ENCODE measurements at places on chromosomes 16 and 17. TPM values are rescaled to one million over a fixed set of nuclear protein-coding genes. Genes with fewer than 3 reads are reported as not detected.

DNA sequence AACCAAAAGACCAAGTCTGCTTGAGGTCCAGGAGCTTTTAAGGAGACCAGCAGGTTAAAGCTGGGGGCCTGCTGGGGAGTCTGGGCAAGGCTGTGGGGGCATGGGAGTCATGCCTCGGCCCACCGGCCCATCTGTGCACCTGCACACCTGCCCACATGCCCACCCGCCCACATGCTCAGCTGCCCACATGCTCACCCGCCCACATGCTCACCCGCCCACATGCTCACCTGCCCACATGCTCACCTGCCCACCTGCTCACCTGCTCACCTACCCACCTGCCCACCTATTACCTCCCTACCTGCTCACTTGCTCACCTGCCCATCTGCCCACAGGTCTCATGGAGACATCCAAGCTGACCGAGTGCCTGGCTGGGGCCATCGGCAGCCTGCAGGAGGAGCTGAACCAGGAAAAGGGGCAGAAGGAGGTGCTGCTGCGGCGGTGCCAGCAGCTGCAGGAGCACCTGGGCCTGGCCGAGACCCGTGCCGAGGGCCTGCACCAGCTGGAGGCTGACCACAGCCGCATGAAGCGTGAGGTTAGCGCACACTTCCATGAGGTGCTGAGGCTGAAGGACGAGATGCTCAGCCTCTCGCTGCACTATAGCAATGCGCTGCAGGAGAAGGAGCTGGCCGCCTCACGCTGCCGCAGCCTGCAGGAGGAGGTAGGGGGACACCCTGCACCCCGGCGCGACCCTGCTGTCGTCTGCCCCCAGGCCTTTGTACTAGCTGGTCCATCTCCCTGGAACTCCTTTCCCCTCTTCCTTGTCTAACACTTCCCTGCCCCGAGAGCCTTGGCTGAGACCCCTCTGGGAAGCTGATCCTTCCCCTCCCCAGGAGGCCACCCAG, 14.0 kb downstream of the CARD14 start:
- no peak overlapping the region for H3K27ac ChIP-seq
- H3K4me3 ChIP-seq, result no peak overlapping the region
- no peaks in the 10 kb centered on the region for H3K36me3 ChIP-seq
- H3K27me3 ChIP-seq, result no peaks in the 10 kb centered on the region
- no peak for DNase-seq
- H3K4me1 ChIP-seq, result no peaks in the 10 kb centered on the region

DNA sequence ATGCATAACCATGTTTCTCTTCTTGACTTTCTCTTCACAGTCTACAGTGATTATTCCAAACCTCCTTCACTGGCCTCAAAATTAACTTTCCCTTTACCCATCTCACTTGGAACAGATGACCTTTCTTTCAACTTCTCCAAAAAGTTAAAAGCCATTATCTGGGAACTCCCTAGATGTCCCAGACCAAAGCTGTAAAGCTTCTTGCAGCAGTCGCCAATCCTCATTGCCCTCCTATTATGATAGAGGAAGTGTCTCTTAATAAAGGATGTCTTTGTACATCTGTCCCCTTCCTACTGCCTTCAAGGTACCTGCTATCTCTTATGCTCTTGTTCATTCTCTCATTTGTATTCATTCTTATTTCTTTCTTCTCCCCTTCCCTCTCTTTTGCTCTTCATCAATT, 127.5 kb downstream of the MRTFB start:
- no peak overlapping the region for H3K4me3 ChIP-seq
- H3K27ac ChIP-seq, result no peak overlapping the region
- peaks cover 11% of the 10 kb centered on the region for H3K4me1 ChIP-seq
- no peak for DNase-seq

DNA sequence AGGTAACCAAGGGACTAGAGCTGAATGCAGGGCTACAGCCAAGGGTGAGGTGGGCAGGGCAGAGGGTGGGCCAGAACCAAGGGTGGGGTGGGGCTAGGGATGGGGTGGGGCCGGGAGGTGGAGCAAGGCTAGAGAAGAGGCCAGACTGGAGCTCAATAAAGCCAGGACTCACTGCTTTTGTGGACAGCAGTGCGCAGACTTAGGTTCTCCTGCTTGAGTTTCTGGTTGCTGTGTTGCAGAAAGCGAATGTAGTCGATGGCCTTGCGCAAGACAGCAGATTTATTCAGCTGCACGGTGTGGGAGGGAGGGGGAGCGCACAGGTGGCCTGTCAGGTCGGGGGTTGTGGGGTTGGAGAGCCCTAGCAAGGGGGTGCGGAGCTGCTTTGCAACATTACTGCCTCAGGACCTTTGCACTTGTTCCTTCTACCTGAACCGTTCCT, 18.7 kb downstream of the SREBF1 start:
- no peak overlapping the region for H3K27ac ChIP-seq
- DNase-seq, result no peak
- H3K4me3 ChIP-seq, result no peak overlapping the region
- H3K27me3 ChIP-seq, result no peaks in the 10 kb centered on the region
- H3K36me3 ChIP-seq, result peaks cover 56% of the 10 kb centered on the region

DNA sequence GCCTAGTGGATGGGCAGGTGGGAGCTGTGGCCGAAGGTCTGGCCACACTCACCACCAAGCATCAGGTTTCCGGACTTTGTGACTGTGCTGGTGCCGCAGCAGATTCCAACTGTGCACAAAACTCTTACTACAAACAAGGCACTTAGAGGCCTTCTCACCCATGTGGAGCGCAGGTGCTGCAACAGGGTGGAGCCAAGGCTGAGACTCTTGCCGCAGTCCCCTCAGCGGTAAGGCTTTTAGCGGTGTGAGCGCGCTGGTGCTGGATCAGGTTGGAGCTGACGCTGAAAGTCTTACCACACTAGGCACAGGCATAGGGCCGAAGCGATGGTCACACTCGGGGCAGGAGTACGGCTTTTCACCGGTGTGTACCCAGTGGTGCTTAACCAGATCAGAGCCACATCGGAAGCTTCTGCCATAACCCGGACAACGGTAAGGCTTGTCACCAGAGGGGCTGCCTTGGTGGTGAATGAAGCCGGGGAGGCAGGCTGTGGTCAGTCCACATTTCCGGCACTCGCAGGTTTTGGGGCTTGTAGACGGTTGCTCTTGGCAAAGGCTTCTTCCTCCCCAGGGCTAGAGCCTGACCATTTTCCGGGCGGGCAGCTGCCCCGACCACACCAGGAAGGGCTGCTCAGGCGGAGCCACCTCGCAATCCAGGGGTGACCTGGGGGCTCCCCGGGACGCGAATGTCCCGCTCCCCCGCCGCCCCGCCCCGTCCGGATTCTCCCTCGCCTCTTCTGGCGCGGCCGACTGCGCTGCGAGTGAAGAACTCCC, 1.0 kb upstream of the ARMC5 start:
- peaks cover 32% of the 10 kb centered on the region for H3K4me1 ChIP-seq
- peaks cover 4% of the 10 kb centered on the region for H3K36me3 ChIP-seq
- no peak for DNase-seq
- H3K27ac ChIP-seq, result peak overlapping the region; percentile 99
- no peaks in the 10 kb centered on the region for H3K27me3 ChIP-seq

- peak overlapping the region; percentile 30 for H3K27ac ChIP-seq
- H3K36me3 ChIP-seq, result peaks cover 3% of the 10 kb centered on the region
- H3K27me3 ChIP-seq, result no peaks in the 10 kb centered on the region
- H3K4me1 ChIP-seq, result peaks cover 8% of the 10 kb centered on the region
- H3K4me3 ChIP-seq, result no peak overlapping the region
Measured at GRCh38 chr17:2239882-2240430, 63.6 kb downstream of the SMG6 start.

GRCh38 chr17:59712862-59713261, 5.4 kb downstream of the VMP1 start:
- H3K27me3 ChIP-seq, result no peaks in the 10 kb centered on the region
- H3K36me3 ChIP-seq, result no peaks in the 10 kb centered on the region
- no peak for DNase-seq
- no peak overlapping the region for H3K27ac ChIP-seq
- H3K4me3 ChIP-seq, result no peak overlapping the region

DNA sequence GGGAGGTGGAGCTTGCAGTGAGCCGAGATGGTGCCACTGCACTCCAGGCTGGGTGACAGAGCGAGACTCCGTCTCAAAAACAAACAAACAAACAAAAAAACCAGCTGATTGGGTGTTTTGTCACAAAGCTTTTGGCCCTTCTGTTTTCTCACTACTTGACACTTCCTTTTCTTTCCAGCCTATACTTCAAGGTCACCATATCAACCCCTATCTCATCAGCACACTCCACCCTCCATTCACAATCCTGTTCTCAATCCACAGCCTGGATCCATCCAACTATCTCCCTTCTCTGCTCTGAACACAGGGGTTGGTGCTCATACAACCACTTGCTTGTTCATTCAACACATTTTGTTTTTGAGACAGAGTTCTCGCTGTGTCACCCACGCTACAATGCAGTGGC, 6.6 kb upstream of the MED11 start:
- no peaks in the 10 kb centered on the region for H3K27me3 ChIP-seq
- H3K36me3 ChIP-seq, result no peaks in the 10 kb centered on the region
- no peak for DNase-seq
- no peak overlapping the region for H3K27ac ChIP-seq
- no peaks in the 10 kb centered on the region for H3K4me1 ChIP-seq
- no peak overlapping the region for H3K4me3 ChIP-seq

GRCh38 chr17:50866950-50867362, 802 bp upstream of the TOB1 start:
- H3K4me1 ChIP-seq, result no peaks in the 10 kb centered on the region
- H3K27me3 ChIP-seq, result no peaks in the 10 kb centered on the region
- H3K4me3 ChIP-seq, result peak overlapping the region; percentile 63
- no peak for DNase-seq

DNA sequence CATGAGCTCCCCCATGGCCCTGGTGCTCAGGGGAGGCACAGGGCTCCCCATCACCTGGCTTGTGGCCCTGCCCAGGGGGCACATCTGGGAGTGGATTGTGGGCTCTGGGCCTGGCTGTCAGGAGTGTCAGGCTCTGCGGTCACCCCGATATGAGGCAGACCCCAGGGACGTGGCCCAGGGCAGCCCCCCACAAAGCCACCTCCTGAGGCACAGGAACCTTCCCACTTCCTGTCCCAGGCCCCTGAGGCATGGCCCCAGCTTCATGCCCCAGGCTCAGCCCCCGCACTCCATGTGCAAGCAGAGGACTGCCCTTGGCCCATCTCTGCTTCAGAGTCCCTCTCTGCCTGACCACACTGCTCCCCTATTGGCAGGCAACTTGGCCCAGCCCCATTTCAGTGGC, 160.3 kb downstream of the PCTP start:
- no peak overlapping the region for H3K4me3 ChIP-seq
- no peak overlapping the region for H3K27ac ChIP-seq
- H3K36me3 ChIP-seq, result no peaks in the 10 kb centered on the region
- no peaks in the 10 kb centered on the region for H3K27me3 ChIP-seq

The LYRM9 gene
- 7.0 TPM for total RNA-seq

The HIGD1B gene
- 12.1 TPM for total RNA-seq

The SOX15 gene
- total RNA-seq, result not detected

Measured in lung (tissue), 17 donors.